ENCODE measurements at places on chromosomes 7 and 10.
A peak's percentile ranks its signal among the peaks of the same experiment; 100 is the strongest.

DNA sequence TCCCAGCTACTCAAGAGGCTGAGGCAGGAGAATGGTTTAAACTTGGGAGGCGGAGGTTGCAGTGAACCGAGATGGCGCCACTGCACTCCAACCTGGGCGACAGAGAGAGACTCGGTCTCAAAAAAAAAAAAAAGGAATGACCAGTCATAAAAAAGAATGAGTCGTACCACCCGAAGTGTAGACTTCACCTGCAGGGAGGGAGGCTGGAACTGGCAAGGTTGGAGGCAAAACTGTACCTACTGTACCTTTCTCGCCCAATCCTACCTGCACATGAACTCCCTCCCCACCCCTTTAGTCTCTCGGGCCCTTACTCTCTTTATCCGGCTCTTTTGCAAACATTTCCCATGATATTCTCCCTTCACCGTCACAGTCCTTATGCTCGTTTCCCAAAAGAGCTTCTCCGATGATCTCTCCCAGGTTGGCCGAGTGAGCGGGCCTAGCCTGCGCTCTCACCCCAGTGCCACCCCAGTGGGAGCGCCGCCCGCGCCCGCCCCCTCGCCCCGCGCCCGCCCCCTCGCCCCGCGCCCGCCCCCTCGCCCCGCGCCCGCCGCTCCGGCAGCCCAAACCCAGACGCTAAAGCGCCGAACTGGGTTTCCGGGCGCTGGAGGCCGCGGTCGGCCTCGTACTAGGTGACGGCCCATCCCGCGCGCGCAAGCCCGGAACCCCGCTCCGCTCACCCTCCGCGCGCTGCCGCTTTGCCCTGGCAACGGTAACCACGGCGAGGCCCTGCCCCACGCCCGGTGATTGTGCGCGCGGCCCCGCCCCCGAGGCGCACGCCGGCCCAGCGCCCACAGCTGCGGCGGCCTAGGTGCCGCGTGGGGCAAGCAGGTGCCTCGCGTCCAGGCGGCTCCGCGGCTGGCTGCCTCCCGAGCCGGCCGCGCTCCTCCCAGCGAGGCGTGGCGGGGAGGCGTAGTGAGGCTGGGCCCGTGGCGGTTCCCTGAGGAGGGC lies at the start of gene SMKR1:
SMKR1 (plus strand) TSS at position 772 of the 948 bp plus-strand sequence. CDS start 294 bp downstream, outside the sequence.
- peak; percentile 78 for DNase-seq

DNA sequence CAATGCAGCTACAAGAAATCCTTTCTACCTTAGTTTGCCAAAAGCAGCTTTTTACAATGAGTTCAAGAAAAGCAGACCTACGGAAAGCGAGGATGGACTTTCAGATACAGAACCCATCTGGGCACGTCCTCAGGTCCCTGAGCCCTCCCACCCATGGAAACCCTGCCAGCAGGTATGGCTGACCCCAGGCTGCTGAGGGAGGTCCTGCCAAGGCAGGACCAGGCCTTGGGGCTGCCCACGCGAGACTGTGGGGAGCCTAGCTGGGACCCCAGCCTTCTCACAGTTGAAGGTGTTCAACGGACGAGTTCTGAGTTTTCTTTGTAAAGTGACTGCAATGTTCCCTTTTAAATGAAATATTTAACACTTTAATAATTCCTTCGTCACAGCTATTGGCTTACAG lies 245.0 kb downstream of the MGMT start:
- no peak for DNase-seq

DNA sequence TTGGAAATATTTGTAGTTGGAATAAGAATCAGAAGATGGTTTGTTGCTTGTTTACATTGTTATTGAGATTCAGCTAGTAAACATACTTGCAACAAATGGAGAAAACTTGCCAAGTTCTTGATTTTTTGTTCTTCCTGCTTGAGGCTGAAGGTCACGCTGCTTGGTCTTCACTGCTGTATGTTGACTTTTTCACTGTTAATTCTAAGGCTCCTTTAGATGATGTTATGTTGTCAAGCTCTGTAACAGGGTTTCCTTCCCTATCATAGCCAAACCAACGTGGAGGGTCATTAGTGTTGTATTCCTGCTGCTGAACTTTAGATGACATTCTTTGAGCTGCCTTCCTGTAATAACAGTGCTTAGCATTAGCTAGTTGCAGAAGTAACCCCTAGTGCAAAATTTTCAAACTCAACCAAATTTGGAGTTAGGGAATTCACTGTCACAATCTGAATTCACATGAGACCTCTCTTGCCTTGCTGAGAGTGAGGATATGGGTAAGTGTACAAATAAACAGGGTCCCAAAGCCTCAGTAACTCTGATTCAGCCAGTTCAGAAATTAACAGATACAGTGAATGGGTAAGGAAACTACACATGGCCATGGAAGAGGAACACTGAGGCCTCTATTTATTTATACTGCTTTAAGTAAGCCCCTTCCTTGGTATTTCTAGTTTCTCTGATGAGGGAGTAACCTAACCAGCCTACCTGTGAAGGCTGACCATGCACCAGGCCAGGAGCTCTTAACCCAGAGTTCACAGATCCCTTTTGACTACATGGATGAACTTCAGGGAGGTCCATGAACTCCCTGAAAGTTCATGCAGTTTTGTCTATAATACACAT lies 64.6 kb downstream of the FAM185A start:
- no peak for DNase-seq

DNA sequence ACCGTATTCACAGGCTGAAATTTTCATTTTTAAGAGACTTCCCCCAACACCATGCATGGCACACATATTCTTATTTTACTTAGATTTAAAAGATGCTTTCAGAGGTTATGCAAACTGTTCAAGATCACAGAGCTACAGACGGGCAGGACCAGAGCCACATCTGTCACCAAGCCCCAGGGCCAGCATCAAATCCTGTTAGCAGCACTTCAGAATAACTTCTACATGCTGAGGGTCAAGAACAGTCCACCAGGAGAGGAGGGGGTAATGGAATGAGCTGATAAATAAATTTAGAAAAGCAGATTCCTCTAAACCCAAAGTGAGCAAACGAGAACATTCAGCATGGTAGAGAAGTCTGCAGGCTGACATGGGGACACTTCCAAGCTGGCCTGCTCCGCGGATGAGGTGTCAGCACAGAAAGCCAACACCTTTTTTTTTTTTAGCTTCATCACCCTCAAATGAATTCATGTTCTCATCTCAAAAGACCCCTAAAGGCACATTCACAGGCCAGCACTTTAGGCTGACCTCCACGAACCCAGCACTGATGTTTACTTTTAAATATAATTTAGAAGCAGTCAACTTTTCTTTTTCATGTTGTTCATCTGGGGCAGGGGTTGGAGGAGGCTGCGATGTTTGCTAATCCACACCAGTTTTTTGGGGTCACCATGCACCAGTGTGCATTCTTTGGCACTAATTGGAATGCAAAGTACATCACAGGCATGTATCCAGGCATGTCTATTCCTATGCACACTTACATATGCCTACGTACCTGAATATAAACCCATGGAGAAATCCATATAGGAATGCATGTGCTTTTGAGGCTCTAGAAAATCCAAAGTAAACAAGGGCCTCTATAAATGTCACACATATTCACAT lies 249.0 kb downstream of the TNS3 start:
- no peak for DNase-seq

DNA sequence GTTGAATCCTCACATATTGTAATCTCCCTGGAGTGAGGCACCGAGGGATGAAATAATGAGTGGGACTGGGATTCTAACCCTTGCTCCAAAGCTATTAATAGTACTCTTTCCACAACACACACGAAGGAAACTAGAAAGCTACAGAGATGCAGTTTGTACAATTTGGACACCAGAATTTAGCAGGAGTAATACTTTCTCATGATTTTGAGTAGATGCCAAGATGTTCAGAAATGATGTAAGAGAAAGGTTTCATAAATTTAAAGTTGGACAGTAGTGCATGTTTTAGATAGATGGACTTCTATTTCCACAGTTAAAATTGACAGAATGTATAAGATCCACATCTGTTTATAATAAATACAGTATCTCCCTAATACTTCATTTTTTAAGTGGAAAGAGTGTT lies 46.5 kb downstream of the PRR15 start:
- DNase-seq = no peak

GRCh38 chr10:24206334-24206733 lies 2.6 kb upstream of the KIAA1217 start:
- no peak for DNase-seq

DNA sequence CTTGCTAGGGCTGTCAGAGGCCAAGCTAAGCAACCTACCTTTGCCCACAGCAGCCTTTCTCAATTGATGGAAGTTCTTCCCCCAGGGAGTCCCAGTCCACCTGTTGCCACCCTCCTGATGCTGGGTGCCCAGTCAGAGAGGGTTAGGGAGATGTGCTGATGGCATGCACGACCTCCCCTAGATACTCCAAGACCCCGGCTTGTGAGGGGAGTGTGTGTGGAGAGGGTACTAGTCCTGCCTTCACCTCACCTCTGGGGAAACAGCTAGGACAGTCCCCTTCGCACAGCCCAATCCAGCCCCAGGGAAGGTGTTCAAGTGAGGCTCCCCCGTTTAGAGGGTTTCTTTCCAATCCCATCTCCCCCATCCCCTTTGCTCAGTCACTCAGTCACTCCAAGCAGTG lies 1.3 kb upstream of the UNC5B start:
- no peak for DNase-seq

- DNase-seq = no peak
These were observed 27.2 kb downstream of the DPYSL4 start for GRCh38 chr10:132213917-132214316.

GRCh38 chr7:22248111-22248809 lies 108.7 kb downstream of the RAPGEF5 start:
- DNase-seq = no peak

DNA sequence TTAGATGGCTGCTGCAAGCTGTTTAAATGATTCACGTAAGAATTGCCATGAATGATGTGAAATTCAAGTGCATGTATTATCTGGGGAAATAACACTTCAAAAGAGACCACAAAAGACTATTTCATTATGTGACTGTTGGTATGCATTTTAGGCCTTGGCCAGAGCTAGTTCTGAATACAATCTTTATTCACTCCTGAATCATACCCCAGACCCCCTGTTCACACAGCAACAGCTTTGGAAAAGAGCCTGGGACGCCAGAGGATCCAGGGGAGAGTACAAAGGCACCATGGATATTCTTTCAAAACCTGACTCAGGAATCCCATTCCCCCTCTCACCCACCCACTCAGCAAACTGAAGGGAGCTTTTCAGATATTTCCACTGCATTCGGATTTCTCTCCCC lies 377.1 kb upstream of the DPP6 start:
- no peak for DNase-seq

DNA sequence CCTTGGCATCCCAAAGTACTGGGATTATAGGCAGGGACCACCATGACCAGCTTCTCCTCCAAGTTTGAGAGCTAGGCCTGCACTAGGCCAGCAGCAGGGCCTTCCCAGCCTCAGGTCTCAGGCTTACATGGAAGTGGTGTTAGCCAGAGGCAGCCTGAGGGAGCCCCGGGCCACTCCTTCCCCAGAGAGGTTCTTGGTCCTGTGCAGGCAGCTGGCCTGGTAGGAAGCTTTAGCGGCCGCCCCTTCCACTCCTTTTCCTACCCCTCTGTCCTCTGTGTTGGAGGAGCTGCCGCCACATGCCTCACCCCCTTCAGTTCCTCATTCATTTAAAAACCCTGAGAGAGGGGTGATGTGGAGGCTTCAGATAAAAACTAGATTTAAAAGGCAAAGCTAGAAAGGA lies 40.3 kb downstream of the TSPAN15 start:
- no peak for DNase-seq

GRCh38 chr10:126905776-126906703 lies 812 bp downstream of the DOCK1 start:
- peak; percentile 42 for DNase-seq

DNA sequence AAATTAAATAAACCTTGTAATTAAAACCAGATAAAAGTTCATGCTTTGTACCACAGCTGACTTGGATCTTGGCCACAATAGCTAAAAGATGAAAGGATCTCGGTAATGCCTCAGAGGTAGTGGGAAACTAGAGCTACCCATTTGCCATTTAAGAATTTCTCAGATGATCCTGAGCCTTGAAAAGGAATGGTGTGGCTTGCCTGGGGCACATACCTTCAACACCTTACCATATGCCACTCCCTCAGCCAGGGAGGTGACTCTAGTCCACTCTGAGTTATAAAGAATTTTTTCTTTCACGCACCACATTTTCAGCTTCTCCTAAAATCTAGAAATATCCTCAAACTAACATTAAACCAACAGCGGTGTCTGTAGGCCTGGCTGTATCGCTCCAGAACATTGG lies 516.3 kb upstream of the TEX47 start:
- DNase-seq = no peak

- DNase-seq = no peak
These were observed 58.4 kb downstream of the FOXP2 start for GRCh38 chr7:114472896-114473512.

- DNase-seq = no peak
These were observed 1.4 kb downstream of the CPXM2 start for GRCh38 chr10:123890226-123890625.

GRCh38 chr7:112042631-112043030 lies 163.6 kb downstream of the DOCK4 start:
- DNase-seq = no peak

GRCh38 chr7:150945171-150945852 lies 32.8 kb downstream of the KCNH2 start:
- no peak for DNase-seq

- no peak for DNase-seq
These were observed 53.2 kb downstream of the FOXI2 start for GRCh38 chr10:127790066-127790624.

- no peak for DNase-seq
These were observed 303.0 kb downstream of the ELMO1 start for GRCh38 chr7:37145682-37146081.

DNA sequence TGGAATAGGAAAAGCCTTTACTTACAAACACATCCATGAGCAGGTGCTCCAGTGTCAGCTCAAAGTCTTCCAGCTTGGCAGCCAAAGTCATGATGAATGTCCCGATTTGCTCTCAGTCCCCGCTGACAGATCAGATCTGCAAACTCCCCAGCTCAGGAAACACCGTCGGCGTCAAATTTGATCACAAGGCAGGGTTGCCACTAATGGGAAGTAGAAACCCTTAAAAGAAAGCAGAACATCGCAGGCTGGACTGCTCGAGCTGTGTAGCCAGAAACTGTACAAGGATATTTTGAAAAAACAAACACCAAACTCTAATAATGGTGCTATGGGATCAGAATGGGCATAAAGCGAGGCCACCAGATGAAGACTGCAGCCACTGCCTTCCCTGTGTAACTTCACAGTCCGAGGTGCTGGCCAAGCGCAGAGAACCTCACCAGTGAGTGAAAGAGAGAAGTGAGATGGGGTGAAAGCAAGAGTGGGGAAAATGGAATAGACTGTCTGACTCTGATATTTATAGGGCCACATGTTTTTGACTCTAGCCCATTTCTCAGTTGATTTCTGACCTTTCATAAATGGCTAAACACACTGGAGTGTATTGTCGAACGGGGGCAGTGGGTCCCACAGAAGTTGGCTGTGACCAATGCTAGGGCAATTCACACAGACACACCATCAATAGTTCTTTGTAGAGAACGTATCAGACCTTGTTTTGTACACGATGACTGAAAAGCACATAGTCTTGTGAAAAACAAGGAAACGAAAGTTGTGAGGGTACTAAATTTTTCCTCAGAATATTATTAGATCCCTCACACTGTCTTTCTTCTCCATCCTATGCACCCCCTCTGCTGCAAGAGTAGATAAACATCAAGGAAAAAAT lies 306.2 kb downstream of the FRMD4A start:
- peak; percentile 33 for DNase-seq

GRCh38 chr7:28182071-28182471 lies 1.5 kb upstream of the JAZF1 start:
- DNase-seq = peak; percentile 40

Data from head of caudate nucleus (tissue), 42 donors.